ENCODE measurements at places on chromosomes 4 and X.
A peak's percentile ranks its signal among the peaks of the same experiment; 100 is the strongest.

DNA sequence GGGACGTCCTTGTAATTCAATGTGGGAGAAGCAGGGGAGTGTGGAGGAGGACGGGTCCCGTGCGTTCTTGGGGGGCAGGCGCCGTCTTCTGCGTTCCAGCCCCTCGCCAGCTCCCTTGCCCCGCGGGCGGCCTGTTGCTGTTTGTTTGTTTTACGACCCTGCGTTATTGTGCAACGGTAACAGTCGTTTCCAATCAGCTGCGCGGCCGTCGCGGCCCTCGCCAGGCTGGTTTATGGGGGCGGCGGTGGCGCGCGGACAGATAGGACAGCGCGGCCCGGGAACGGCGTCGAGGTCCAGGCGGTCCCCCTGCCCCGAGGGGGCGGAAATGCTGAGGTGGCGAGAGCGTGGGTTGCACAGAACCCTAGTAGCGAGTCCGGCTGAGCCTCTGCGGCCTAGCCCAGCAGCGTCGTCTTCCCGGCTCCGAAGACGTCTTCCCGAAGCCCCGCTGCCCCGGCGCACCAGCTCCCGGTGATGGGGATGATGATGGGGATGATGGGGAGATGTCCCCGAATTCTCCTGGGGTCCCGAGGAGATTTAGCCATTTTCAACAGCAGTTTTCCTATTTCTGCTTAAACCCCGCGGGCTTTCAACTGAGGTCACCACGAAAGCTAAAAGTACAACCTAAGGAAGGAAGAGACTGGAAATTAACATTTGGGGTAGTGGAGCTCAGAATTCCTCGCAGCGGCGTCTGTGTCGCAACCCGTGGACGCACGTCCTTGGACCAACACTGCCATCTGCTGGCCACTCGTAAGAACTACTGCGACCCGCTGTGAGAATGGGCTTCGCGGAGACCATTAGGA, 4.8 kb downstream of the PDGFRA start:
- peak; percentile 75 for DNase-seq

- DNase-seq = no peak
These were observed 320.0 kb downstream of the ADGRL3 start for GRCh38 chr4:61520166-61520565.

DNA sequence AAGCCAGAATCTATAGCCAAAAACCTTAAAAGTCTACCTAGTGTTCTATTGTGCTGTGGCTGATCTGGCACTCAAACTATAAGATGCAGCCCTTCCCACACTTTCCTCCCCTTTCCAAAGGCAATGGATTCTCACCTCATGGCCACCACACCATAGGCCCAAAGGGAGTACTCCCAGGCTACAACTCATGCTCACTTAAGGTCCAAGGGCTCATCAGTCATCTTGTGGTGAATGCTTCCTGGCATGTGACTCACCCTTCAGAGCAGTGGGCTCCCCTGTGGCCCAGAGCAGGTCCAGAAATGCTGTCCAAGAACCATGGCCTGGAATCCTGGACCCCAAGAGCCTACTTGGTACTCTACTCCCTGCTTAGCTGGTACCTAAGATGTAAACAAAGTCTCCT, 181.0 kb downstream of the CHRDL1 start:
- DNase-seq = no peak

DNA sequence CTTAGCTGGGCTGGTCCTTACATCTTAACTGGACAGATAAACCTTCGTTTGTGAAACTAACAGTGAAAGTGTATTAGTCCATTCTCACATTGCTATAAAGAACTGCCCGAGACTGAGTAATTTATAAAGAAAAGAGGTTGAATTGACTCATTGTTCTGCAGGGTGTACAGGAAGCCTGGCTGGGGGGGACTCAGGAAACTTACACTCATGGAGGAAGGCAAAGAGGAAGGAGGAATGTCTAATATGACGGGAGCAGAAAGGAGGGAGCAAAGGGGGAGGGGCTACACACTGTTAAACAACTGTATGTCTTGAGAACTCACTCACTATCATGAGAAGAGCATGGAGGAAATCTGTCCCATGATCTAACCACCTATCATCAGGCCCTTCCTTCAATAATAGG, 1566.5 kb upstream of the PCDH7 start:
- DNase-seq = no peak

GRCh38 chrX:20906571-20906970, 467.6 kb upstream of the CNKSR2 start:
- DNase-seq = no peak

DNA sequence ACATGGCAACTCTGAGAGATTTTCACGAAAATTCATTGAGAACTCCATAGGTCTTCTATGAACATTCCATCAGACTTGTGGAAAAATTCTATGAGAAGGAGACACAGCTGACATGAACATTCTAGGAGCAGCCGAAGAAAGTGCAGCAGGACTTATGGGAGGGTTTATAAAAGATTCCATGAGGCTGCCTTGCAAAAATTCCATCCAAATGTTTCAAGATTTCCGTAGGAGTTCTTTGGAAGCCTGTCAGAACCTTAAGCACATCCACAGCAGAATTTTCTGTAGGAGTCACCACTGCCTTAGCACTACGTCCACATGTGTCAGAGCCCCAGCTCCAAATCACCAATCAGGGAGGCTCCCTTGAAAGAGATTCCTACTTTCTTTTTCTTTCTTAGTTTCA, 67.0 kb upstream of the MSX1 start:
- DNase-seq = no peak

- no peak for DNase-seq
These were observed 26.0 kb downstream of the CAPN6 start for GRCh38 chrX:111244235-111244750.

- no peak for DNase-seq
These were observed 3.9 kb upstream of the TMPRSS11B start for GRCh38 chr4:68249434-68249833.

DNA sequence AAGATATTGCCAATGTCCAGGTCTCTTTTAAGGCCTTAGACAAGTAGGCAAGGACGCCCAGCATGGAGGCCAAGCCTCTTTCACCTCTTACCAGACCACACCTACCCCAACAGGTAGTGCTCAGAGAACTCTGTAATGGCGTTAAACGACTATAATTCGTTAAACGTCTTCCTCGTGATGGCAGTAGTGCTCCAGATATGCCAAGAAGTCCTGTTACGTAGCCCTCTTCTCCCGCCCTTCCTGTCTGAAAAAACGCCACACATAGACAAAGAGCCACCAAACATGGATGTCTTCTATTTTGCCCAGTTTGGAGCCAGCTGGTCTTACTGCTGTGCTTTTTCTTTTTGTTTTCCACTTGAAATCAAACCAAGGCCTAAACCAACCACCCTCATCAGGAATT, 190.7 kb downstream of the OR13H1 start:
- DNase-seq = no peak

- DNase-seq = no peak
These were observed 40.3 kb downstream of the C4orf54 start for GRCh38 chr4:99617374-99617773.

DNA sequence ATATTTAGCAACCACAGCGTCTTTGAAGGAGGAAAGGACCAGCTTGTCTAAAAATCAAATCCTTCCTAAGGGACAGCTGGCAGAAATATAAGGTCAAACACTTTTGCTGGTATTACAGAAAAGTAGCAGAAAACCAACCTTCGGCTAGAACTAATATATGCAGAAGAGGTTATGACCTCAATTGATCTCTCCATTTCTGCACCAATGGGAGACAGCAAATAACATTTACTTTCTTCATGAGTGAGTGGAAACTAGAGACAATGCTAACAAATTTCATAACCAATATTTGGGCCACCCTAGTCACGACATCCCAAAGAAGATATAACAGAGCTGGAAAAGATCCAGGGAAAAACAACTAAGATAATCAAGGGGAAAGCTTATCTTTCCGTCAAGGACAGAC, 247.0 kb upstream of the FTHL17 start:
- DNase-seq = no peak

- no peak for DNase-seq
These were observed 74.4 kb upstream of the RBMX start for GRCh38 chrX:136954930-136955329.

DNA sequence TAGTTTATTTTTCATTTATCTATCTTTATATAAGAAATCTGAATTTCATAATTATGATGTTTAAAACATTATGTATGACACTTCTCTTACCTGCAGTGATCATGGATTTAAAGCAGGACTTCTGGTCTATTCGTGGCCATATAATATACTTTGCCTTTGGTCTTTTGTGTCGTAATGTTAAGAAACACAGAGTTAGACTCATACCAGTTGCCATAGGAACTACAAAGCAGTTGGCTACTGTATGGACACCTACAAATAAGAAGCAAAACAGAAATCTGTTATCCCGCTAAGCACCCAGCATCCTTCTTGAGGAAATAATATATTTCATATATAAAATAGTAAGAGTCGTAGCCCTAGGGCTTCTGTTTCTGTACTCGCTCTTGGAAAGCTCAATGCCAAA, 4.3 kb downstream of the SEPSECS start:
- DNase-seq = no peak

- DNase-seq = peak; percentile 38
These were observed 687 bp downstream of the CDK16 start for GRCh38 chrX:47218920-47219815.

DNA sequence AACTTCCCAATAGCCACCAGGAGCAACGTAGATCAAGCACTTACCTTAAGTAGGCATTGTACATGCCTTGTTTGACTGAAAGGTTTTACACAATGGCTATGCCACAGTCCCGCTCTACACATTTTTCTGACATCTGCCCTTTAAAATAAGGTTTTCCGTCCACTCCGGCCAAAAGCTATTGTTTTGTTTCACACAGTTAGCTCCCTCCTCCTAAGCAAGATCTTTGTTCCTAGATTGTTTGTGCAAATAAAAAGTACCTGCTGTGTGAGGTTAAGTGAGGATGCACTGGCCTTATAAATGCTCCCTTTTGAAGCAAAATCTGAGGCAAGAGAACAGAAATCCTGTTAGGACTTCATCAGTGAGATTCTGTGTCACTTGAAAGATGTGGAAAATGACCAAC, 11.8 kb downstream of the SCD5 start:
- no peak for DNase-seq

GRCh38 chr4:1200425-1201035, 28.1 kb upstream of the SPON2 start:
- DNase-seq = peak; percentile 67

- DNase-seq = no peak
These were observed 101.5 kb downstream of the PDGFC start for GRCh38 chr4:156870131-156870530.

GRCh38 chr4:108139089-108139488, 29.6 kb downstream of the LEF1 start:
- DNase-seq = no peak

DNA sequence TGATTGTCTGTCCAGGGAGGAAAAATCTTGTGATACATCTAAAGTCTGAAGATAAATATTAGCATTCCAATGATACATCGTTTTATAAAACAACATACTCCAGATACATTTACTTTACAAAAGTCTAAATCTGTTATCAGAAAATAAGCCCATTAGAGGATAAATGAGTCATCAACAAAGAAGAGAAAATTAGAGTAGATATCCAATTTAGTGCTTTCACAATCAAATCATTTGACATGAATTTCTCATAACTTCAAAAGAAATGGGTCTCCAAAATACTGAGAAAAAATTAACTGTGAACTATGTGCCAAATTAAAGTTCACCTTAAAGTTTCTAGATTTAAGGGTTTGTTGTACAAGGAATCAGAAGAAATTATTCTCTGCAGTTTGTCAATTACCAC, 213.8 kb downstream of the ANK2 start:
- no peak for DNase-seq

DNA sequence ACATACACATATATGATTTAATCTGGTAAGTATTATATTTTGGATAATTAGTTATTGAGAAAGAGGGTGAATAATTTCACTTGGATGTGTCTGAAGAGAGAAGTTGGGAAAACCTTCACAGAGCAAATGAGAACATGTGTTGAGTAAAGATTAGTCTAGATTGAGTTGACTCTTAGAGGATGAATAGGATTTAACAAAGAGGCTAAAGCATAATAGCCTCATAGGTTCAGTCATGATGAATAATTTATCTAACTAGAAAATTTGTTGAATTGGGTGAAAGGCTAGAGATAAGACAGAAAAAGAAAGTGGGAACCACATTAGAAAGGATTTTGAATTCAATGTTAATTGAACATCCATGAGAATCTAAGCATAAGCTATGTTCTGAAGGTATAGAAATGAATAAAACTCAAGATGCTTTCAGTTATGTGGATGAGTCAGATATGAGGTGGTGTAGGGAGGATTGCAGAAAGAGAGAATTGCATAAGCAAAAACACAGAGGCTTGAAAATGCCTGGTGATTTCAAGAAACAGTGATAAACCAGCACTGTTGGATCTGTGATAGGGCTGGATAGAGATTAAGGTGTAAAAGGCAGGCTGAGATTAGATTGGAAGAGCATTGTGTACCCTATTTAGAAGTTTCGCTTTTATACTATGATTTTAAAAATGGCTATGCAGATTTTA, 207.6 kb upstream of the NR3C2 start:
- no peak for DNase-seq

DNA sequence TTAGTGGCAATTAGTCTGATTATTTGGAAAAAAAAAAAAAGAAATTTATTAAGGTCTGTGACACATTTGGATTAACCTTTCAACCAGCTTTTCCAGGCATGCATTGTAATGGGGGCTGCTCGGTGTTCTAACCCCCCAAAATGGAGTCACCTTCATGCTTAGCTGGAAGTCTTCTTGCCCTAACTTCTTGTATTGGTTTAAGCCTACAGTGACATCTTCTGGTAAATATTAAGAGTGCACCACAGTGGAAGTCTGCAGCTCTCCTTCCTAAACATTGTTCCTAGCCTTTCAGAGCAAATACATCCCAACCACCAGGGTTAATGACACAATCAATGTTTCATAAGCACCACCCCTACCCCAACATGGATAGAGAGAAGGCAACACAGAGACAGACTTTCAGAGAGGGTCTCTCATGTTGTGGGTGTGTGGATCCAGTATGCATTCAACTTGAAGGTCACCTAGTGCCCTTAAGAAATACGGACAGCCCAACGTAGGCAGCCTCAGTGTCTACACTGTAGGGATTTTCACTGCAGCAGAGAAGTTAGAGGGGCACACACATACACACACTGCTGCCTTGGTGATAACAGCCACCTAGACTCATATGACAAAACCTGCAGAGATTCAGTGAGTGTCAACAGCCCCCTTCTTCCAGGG, 142.9 kb upstream of the MBNL3 start:
- no peak for DNase-seq

DNA sequence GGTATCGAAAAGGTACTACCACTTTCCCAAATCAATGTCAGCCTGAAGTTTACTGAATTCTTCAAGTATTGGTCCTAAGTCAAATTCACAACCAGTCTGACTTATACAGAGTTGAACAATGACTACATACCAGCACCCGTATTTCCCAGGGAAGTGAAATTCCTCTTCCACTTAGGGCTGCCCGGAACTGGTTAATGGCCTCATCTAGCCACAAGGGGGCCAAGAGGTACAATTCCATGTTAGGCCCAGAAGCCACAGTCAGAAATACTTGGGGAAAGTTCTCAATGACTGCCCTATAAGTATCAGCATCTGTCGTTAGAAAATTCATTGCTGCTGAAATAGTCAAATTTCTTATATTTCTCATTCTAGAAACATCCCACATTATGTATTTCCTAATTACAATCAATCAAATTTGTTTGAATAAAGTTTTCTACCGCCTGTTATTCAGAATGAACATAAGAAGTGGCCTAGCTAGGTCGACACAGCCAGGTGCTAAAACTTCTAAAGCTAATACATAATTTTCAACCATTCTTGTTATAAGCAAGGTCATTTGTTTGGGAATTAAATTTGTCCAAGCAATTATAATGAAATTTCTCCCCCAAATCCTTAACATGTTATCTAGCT, 5.6 kb upstream of the PCDH7 start:
- peak; percentile 24 for DNase-seq

GRCh38 chr4:6988016-6988715, 55.0 kb upstream of the TADA2B start:
- DNase-seq = no peak

Measured in left ventricle myocardium inferior (tissue), 1 donor.